ENCODE measurements at places on chromosomes 2 and 18.

DNA sequence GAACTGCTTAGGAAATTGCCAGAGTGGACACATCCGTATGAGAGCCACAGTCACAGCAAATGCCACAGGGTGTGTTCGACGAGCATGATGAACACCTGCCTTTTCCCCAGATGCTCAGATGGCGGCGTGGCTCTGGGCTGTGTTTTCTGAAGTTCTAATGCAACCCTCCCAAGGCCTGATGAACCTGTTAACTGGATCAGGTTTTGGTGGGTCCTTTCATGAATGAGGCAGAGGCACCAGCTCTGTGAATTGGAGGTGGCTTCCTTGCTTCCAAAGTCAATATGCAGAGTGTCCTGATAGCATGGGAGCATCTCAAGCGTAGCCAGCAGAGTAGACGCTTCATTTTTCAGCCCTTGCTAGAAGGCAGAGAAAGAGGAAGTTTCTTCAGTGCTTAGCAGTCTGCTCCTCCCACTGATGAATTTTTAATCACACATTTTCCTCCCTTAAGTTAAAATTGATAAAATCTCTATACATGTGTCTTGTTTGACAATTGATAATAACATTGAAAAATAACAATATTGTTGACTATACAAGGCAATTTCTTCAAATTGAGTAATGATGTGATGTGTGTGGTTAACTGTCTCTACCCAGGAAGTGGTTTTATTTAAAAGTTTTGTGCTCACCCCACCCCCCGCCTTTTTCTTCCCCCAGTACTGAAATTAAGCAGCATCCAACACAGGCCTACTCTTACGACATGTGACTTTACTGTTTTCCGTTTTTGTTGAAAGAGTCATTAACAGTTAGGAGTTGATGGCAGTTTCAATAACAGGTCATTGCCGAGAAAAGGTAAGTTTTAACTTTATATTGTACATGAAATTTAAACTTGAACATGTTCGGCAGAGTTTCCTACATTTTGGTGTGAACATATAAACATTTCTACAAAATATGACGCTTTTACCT is at the start of gene ARHGAP15:
TSS of gene ARHGAP15 (plus strand) at position 739 of the 900 bp plus-strand sequence.
- no peak within 1 kb of the TSS for H3K27ac ChIP-seq
- no peaks in the 10 kb centered on the region for H3K27me3 ChIP-seq
- H3K4me3 ChIP-seq, result no peak within 1 kb of the TSS
- H3K4me1 ChIP-seq, result no peaks in the 10 kb centered on the region
- DNase-seq, result no peak

DNA sequence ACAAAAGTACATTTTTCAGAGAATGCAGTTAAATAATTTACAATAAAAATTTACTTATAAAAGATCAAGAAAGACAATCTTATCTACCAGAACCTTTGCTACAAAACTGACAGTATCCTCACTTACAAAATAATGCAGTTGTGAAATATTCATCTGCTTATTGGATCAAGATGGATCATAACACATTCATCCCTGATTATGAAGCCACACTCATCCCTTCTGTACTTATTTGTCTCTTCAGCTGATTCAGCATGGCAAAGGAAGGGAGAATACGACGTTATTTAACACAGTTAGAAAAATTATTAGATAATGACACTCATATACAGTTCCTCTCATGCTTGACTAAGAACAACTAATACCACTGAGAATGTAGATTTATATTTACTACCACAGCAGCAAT is 46.4 kb downstream of the TCF4 start:
- H3K4me3 ChIP-seq, result no peak overlapping the region
- no peak overlapping the region for H3K27ac ChIP-seq
- H3K36me3 ChIP-seq, result no peaks in the 10 kb centered on the region

DNA sequence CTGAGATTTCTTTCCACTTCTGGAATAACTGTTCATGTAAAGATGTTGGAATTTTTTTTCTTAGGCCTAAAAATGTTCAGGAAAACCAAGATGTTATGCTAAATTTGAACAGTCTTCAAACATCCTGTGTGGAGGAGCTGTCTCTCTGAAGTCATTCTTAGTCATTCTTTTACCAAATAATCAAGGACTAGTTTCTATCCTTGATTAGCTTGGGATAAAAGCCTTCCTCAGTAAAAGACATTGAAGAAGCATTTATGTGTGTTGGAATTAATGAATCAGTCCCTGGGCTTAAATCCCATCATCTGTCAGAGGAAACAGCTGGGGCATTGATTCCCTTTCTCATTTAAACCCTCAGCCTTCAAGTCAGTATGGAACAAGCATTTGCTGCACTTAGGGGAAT is 300.1 kb upstream of the NXPH2 start:
- no peak overlapping the region for H3K27ac ChIP-seq
- no peak for DNase-seq
- H3K36me3 ChIP-seq, result no peaks in the 10 kb centered on the region

GRCh38 chr2:2877427-2877826 is 500.2 kb downstream of the EIPR1 start:
- H3K36me3 ChIP-seq, result no peaks in the 10 kb centered on the region
- no peak overlapping the region for H3K4me3 ChIP-seq
- H3K4me1 ChIP-seq, result no peaks in the 10 kb centered on the region

GRCh38 chr18:43932140-43932539 is 654.9 kb upstream of the SYT4 start:
- no peak overlapping the region for H3K27ac ChIP-seq
- DNase-seq, result no peak
- H3K36me3 ChIP-seq, result no peaks in the 10 kb centered on the region
- H3K4me1 ChIP-seq, result no peaks in the 10 kb centered on the region

GRCh38 chr2:94874277-94874997 is 3.2 kb downstream of the TEKT4 start:
- peaks cover 56% of the 10 kb centered on the region for H3K27me3 ChIP-seq
- no peak overlapping the region for H3K27ac ChIP-seq
- DNase-seq, result peak; percentile 65

DNA sequence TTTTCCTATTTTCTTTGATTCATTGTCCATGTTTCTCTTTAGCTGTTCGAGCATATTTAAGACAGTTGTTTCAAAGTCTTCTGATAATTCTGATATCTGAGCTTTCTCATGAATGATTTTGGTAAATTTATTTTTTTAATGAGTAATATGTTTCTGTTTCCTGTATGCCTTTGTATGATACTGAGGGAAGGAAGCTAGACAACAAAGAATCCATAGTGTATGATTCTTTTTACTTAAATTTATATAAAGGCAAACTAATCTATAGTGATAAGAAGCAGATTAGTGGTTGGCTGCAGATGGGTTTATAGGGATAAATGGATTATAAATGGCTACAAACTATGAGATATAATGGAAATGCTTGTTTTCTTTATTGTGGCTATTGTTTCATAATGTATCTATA is 352.7 kb upstream of the CDH2 start:
- H3K4me3 ChIP-seq, result no peak overlapping the region
- no peaks in the 10 kb centered on the region for H3K4me1 ChIP-seq
- H3K36me3 ChIP-seq, result no peaks in the 10 kb centered on the region
- H3K27ac ChIP-seq, result no peak overlapping the region
- DNase-seq, result no peak

DNA sequence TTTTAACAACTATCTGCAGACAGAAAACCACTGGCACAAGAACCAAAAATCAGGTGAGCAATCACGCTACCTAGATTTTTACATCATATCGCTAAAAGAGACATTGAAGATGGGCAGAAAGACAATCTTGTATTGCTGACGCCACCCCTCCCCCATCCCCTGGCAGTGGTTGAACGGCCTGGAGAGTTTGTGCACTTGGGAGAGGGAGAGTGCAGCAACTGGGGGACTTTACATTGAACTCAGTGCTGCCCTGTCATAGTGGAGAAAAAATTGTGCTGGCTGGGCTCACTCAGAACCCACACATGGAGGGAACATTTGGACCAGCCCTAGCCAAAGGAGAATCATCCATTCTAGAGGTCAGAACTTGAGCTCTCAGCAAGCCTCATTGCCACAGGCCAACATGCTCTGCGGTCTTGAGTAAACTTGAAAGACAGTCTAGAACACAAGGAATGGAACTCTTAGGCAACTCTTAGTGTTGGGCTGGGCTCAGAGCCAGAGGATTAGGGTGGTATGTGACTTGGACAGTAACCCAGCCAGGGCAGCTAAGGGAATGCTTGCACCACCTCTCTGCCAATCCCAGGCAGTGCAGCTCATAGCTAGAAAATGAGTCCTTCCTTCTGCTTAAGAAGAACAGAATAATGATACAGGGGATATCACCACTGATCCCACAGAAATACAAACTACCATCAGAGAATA is 220.0 kb upstream of the CYP26B1 start:
- H3K27ac ChIP-seq, result no peak overlapping the region
- no peak overlapping the region for H3K4me3 ChIP-seq
- no peaks in the 10 kb centered on the region for H3K36me3 ChIP-seq
- no peaks in the 10 kb centered on the region for H3K4me1 ChIP-seq
- DNase-seq, result peak; percentile 95
- no peaks in the 10 kb centered on the region for H3K27me3 ChIP-seq

GRCh38 chr2:86396291-86396785 is 44.8 kb upstream of the KDM3A start:
- no peak overlapping the region for H3K4me3 ChIP-seq
- no peak overlapping the region for H3K27ac ChIP-seq
- H3K4me1 ChIP-seq, result no peaks in the 10 kb centered on the region
- H3K27me3 ChIP-seq, result no peaks in the 10 kb centered on the region

GRCh38 chr2:46094689-46095088 is 202.5 kb upstream of the EPAS1 start:
- no peak overlapping the region for H3K27ac ChIP-seq
- no peak for DNase-seq
- H3K27me3 ChIP-seq, result no peaks in the 10 kb centered on the region
- no peak overlapping the region for H3K4me3 ChIP-seq
- H3K4me1 ChIP-seq, result peaks cover 29% of the 10 kb centered on the region

- H3K4me3 ChIP-seq, result no peak overlapping the region
- DNase-seq, result no peak
- no peaks in the 10 kb centered on the region for H3K4me1 ChIP-seq
- no peaks in the 10 kb centered on the region for H3K36me3 ChIP-seq
Measured at GRCh38 chr2:120683701-120684100, 52.0 kb upstream of the GLI2 start.

DNA sequence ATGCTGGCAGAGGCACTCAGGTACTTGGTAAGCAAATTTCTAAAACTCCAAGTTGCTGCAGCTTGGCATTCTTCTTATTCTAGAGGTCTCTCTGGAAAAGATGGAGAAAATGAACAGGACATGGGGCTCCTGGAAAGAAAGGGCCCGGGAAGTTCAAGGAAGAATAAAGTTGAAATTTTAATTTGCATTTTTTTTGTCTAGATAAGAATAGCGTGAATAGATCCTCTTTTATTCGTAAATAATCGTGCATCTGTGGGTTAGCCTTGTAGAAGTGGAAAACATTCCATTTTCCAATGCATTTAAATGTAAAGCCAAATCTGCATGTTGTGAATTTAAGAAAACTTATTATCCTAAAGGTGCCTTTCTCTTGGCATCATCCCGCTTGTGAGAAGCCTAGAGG is 61.0 kb downstream of the TNFRSF11A start:
- no peak for DNase-seq
- no peaks in the 10 kb centered on the region for H3K4me1 ChIP-seq
- H3K4me3 ChIP-seq, result no peak overlapping the region

GRCh38 chr2:16487686-16488085 is 177.9 kb downstream of the CYRIA start:
- no peaks in the 10 kb centered on the region for H3K4me1 ChIP-seq
- H3K4me3 ChIP-seq, result no peak overlapping the region
- DNase-seq, result no peak
- no peaks in the 10 kb centered on the region for H3K27me3 ChIP-seq
- H3K27ac ChIP-seq, result no peak overlapping the region
- no peaks in the 10 kb centered on the region for H3K36me3 ChIP-seq

Data from tibial artery (tissue), 4 donors.